ENCODE measurements at places on chromosomes 3 and 15.

GRCh38 chr15:40928821-40929659, at the start of gene DLL4:
Gene DLL4 (plus strand): TSS chr15:40929340. CDS start chr15:40929669, 329 bp downstream.
- H3K27me3 ChIP-seq = peaks cover 59% of the 10 kb centered on the region
- H3K4me1 ChIP-seq = peaks cover 2% of the 10 kb centered on the region
- DNase-seq = peak; percentile 86
- H3K4me3 ChIP-seq = peak within 1 kb of the TSS; percentile 14
- no peaks in the 10 kb centered on the region for H3K36me3 ChIP-seq

DNA sequence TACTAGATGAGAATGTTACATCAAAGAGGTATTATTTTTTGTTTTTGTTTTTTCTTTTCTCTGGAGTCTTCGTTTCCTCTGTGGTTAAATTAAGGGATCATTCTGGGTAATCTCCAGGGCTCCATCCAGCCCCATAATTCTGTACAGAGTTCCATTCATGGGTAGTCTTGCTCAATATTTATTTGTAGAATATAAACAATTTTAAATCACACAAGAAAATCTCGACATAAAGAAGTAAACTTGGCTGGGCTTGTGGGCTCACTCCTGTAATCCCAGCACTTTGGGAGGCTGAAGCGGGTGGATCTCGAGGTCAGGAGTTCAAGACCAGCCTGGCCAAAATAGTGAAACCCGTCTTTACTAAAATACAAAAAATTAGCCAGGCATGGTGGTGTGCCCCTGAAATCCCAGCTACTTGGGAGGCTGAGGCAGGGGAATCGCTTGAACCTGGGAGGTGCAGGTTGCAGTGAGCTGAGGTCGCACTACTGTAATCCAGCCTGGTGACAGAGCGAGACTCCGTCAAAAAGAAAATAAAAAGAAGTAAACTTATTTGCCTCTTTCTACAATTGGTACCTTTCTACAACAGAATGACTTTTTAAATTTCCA, 166.8 kb upstream of the TGFBR2 start:
- H3K4me3 ChIP-seq = no peak overlapping the region
- H3K4me1 ChIP-seq = peaks cover 6% of the 10 kb centered on the region
- H3K27me3 ChIP-seq = no peaks in the 10 kb centered on the region
- DNase-seq = no peak
- H3K36me3 ChIP-seq = no peaks in the 10 kb centered on the region
- no peak overlapping the region for H3K27ac ChIP-seq

DNA sequence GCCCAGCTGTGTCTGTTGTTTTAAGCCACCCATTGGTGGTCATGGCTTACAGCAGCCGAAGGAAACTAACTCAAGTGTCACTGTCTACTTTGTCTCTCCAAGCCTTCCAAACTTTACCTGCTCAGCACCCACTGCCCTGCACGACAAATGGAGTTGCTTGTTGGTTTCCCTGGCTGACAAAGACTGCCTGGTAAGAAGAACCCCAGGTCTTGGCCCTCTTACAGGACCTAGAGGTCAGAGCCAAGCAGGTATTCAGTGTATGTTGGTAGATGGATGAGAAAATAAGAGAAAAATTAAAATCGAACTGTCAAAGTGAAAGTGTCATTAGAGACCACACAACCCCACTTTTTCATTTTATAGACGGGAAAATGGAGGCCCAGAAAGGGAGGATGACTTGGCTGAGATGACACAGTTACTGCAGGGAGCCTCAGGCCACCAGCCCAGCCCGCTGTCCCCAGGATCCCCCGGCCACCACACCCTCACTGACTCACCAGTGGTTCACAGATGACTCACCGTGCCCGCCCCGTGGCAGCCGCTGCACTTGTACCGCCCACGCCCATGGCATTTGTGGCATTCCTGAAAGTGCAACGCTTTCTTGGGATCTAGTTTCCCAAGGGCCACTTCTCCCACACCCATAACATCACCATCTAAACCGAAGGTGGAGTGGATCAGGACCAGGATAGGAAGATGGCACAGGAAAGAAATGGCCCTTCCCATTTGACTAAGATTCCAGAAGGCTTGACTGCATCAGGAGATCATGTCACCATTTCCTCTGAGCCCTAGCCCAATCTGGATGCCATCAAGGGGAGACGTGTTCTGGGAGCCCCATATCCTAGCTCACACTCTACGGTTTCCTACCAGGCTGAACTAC, 15.2 kb downstream of the SSUH2 start:
- no peaks in the 10 kb centered on the region for H3K4me1 ChIP-seq
- no peaks in the 10 kb centered on the region for H3K27me3 ChIP-seq
- no peak overlapping the region for H3K4me3 ChIP-seq
- peak; percentile 41 for DNase-seq

DNA sequence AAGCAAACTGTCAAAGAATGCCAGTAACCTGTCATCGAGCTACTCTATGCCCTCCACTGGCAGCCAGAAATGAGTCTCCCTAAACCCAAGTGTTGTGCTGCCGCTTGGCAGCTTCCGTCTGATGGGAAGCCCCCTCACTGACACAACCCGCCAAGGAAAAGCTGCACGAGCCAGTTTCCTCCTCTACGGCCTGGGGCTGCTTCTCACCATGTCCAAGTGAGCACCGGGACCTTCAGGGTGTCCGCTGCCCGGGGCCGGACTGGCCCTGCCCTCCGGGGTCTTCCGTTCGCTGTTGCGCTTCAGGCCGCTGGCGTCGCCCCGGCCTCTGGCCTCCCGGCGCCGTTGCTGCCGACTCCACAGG, 490 bp downstream of the TOMM70 start:
- no peaks in the 10 kb centered on the region for H3K27me3 ChIP-seq
- peaks cover 4% of the 10 kb centered on the region for H3K4me1 ChIP-seq
- no peak overlapping the region for H3K27ac ChIP-seq
- H3K4me3 ChIP-seq = peak overlapping the region; percentile 84

DNA sequence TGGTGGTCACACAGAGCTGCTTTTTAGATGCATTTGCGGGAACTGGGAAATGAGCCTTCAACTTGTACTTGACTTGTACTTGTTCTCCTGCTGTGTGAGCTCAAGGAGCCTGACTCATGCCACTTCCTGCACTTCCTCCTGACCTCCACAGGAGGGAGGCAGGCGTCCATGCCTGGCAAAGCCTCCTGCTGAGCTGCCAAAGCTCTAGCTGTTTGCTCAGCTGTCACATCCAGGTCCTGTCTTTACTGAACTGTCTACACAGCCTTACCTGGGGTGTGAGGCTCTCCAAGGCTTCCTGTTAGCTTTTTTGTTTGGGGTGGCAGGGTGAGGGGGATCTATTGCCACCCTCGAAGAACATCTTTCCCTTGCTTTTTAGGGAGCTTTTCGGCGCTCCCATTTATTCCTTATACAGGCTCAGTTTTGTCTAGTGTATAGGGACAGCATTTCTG, 6.4 kb downstream of the THPO start:
- no peaks in the 10 kb centered on the region for H3K27me3 ChIP-seq
- peaks cover 3% of the 10 kb centered on the region for H3K4me1 ChIP-seq
- DNase-seq = peak; percentile 93
- peaks cover 8% of the 10 kb centered on the region for H3K36me3 ChIP-seq
- H3K27ac ChIP-seq = no peak overlapping the region
- H3K4me3 ChIP-seq = no peak overlapping the region
